Stimulated activated CD8-positive, alpha-beta memory T cell treated with anti-CD3 and anti-CD28 coated beads, Interleukin-4, amount 100 ng/mL, for 1 hour (primary cell): ENCODE measurements at places on chromosomes 4 and X.

GRCh38 chr4:183445097-183445428, 627 bp downstream of the CDKN2AIP start:
- no peak for DNase-seq

GRCh38 chrX:110509755-110510532, 151.3 kb downstream of the RTL9 start:
- DNase-seq, result no peak

DNA sequence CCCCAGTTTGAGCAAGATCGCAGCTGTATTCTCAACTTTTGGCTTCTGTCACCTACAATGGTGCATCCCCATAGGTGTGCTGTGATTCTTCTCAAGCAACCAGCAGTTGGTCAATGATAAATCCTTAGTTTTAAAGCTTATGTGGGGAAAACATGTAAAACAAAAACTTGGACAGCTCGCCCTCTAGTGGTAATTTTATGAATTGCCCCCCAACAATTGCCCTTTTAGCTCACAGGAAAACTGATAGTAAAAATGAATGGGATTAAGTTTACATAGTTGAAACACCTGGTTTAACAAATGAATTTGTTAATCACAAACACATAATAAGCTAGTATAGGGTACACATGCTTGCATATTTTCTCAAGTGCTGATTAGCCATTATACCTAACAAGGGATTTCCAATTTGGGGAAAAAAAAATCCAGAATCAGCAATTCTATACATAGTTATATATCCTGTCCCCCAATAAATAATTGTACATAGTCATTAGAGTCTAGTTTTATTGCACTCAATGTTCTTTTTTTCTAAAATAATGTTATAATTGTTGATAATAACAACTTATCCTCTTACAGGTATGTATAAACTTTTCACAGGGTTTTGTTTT, 30.1 kb downstream of the TEX13A start:
- DNase-seq, result no peak

- no peak for DNase-seq
These were observed 107.9 kb downstream of the FHDC1 start for GRCh38 chr4:153044036-153044435.

- no peak for DNase-seq
These were observed 19.3 kb downstream of the ARHGEF9 start for GRCh38 chrX:63765712-63766111.

DNA sequence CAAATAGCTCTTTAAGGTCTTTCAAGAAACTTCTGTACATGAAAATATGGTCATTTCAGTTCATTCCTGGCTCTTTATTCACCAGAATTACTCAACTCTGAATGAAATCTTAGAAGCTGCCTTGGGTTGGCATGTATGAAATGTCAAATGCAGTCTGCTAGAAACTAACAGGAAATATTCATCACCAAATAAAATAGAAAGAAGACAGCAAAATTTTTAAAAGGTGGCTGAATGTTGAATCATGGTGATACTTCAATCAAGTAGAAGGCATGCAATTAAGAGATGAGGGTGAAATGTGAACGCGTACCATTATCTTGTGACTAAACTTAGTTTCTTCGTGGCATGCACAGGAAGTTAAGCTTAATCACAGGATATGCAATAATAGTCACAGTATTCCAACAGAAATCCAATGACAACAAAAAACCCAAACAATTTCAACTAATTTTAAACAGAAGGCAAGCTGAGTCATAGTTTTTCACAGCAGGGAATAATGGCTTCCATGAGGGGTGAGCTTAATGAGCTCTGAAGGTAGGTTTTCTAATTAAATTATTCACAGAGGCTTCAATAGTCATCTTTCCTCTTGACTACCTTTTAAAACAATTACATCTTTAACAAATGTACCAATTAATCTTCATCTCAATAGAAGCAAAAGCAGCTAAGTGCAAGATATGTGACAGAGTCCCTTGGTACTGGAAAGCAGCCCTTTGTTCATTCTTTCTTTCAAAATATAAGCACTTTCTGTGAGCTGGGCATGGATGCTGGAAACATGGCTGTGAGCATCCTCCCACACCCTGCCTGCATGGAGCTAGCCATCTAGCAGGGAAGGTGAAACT, 44.5 kb downstream of the SCFD2 start:
- DNase-seq, result no peak

- DNase-seq, result no peak
These were observed 339.8 kb downstream of the BCOR start for GRCh38 chrX:39757971-39758370.

GRCh38 chr4:66328803-66329574, 658.7 kb upstream of the EPHA5 start:
- DNase-seq, result no peak

DNA sequence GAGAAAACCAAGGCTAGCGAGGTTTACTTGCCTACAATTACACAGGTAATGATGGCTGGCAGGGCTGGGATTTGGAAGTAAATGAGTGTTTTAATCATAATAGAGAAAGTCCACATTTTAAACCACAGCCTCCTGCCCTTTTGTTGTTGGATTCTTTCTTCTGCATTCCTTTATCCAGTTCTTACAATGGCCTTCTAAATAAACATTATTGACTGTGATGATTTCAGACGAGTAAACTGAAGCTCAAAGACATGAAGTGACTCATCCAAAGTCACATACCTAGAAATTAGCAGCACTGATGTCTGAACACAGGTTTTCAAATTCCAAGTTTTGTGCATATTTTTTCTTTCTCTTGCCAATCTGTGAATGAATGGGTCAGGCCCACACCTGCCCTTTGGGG, 51.2 kb upstream of the C1QTNF7 start:
- no peak for DNase-seq

GRCh38 chr4:185591679-185592141, 56.4 kb upstream of the PDLIM3 start:
- no peak for DNase-seq

GRCh38 chrX:1932231-1932630, 317.4 kb downstream of the ASMT start:
- DNase-seq, result no peak

GRCh38 chr4:183602557-183603027, 56.4 kb downstream of the RWDD4 start:
- DNase-seq, result no peak

- DNase-seq, result no peak
These were observed 49.3 kb downstream of the C4orf33 start for GRCh38 chr4:129145222-129145730.

DNA sequence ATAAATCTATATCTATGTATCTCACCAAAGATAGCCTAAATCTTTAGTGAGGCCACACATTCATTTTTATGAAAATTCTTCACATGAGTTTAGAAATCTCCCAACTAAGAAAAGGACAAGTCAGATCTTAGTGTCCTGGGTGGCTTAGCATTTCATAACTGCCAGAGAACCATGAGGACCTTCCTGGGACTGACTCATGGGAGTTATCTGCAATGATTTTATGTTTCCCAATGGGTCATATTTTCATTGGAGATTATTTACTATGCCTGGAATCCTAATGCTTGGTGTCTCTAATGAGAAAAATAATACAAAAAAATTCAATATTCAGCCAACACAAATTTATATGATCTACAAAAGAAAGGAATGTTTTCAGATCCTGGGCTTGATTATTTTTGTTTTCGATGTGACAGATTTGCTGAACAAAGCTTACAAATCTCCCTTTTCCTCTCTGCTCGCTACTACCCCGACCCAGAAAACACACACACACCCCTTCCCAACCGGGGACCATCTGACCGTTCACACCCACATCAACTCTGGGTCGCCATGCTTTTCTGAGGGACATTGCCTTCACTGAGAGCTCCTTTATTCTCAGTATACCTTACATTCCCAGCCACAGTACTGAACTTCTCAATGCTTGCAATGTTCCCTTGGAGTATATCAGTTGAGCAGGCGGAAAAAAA, 40.1 kb downstream of the SORBS2 start:
- no peak for DNase-seq

DNA sequence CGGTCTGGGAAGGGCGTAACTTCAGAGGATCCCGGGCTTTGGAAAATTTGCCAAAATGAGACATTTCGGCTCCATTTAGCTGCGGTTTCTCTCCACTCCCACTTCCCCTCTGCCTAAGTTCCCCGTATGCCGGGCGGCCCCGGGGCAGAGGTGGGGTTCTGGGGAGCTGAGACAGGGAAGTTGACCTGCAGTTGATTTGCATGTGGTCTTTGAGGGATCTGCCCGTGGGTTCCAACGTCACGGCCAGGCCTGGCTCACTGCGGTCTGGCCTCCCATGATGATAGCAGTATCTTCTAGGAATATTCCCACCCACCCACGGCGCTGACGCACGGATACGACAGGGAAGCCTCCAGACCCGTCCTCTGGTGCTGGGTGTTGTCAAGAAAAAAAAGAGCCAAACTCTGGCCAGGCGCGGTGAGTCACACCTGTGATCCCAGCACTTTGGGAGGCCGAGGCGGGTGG, 27.3 kb upstream of the CRLF2 start:
- DNase-seq, result no peak

DNA sequence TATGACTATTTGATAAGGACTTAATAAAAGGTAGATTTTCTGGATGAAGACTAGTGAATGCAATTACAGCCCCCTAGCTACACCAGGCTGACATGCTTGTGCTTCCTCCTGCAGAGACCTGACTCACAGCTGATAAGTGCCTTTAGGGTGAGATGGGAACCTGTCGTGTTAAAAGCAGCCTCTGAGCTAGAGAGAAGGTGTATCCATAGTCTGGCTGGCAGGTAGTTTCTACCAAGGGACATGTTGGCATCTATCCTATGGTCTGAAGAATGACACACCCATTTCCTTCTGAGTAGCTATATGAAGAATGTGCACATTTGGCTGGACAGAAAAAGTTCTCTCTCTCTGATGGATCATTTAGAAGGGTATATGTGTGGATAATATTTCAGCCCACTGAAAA, 64.1 kb downstream of the PARM1 start:
- no peak for DNase-seq
